ENCODE measurements at places on chromosomes 7 and 10.
A peak's percentile ranks its signal among the peaks of the same experiment; 100 is the strongest.

DNA sequence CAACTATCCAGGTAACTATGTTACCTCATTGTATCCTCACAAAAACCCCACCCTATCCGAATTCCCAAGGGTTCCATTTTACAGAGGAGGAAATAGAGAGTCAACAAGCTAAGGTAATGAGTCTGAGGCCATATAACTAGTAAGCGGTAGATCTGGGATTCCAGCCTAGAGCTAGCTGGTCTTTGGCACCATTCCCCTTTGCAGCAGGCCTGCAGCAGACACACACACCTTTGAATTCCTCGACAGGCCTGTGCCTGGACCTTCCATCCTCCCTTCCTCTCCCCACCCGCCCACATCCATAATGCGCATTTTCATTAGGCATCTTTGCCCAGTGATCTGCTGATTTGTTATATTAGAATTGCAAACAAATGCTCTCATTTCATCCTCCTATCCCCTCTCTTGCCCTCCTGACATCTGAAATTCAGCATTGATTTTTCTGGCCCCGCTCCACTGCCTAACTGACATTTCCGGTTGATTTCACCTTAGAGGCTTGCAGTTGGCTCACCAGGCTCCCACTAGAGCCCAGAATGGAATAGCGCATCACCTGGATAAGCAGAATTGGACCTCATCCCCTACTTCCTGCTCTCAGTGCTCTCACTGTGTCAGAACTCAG, 129.5 kb downstream of the PLXNA4 start:
- no peak for DNase-seq

DNA sequence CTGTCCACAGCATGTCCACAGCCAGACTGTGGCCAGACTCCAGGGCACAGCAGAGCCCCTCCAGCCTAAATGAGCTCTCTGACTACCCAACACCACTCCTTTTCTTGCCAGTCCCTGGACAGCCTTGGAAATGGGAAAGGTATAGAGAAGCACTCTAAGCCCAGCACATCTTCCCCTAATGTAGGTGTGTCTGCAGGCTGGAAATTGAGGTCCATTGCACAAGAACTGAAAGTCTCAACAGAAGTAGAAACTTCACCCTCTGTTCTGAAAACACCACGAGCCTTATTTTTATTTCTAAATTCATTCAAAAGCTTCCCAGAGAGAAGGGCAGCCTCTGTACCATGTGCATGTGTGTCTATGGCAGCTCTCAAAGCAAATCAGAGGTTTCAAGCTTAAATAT, 3.7 kb upstream of the KCNMA1 start:
- no peak for DNase-seq

DNA sequence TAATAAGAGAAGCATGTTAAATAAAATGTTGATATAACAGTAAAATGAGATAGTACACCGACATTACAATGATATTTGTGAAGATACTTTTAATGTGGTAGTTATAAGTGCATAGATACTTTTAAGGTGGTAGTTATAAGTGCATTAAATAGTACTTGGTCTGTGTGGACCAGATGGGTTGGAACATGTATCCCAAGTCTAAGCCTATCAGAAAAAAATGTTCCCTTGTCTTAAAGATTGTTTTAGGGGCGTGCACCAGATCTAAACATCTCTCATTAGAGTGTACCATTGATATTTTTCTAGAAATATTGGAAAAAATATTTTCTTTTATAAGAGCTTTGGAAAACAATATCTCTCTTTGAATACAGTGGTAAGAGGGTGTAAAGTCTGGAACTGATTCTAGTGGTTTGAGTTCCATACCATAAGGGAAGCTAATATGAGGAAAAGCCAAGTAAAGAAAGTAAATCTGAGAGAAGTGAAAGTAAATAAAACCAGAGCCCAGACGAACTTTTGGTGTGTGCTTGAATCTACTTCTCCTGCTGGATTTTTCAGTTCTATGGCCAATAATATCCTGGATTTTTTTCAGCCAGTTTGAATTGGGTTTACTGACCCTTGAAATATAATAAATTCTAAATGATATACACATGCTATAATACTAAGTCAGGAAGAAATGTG, 175.3 kb downstream of the MBL2 start:
- no peak for DNase-seq

- DNase-seq: no peak
Measured at GRCh38 chr7:38798552-38799267, 110.3 kb downstream of the VPS41 start.

GRCh38 chr7:28856656-28857055, 101.5 kb downstream of the TRIL start:
- DNase-seq: no peak

DNA sequence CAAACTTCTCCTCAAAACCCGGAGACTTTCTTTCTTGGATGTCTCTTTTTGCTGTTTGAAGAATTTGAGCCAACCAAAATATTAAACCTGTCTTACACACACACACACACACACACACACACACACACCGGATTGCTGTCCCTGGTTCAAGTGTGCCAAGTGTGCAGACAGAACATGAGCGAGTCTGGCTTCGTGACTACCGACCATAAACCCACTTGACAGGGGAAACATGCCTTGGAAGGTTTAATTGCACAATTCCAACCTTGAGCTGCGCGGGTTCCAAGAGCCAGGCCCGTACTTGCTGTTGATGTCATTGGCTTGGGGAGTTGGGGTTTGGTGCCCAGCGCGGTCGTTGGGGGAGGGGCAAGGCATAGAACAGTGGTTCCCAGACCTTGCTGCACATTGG, 1.7 kb downstream of the EGFR start:
- no peak for DNase-seq

GRCh38 chr10:130894471-130894870, 417.1 kb downstream of the TCERG1L start:
- no peak for DNase-seq

GRCh38 chr10:88759366-88760101, at the start of gene LIPN:
TSS of gene LIPN (plus strand) at chr10:88760020. CDS start at chr10:88761406, 1,386 bp downstream.
- DNase-seq: no peak

- DNase-seq: no peak
Measured at GRCh38 chr10:112532956-112533355, 85.9 kb downstream of the VTI1A start.

DNA sequence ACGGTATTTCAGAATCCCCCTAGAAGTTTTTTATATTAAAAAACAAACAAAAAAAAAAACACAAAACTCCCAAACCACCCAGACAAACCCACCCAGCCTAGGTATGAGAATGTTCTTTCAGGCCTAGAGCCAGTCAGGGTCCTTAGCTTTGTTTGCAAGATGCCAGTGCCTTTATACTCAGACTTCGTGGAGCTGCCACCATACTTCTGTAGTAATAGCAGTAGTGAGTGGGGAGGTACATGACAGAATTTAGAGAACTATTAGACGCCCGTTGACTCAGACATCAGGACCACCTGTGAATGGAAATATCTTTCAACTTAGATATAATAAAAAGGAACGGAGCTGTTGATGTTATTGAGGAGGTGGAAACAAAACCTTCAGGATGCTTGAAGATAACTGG, 138.2 kb upstream of the MKLN1 start:
- no peak for DNase-seq

- no peak for DNase-seq
Measured at GRCh38 chr7:22574754-22575520, 74.9 kb upstream of the STEAP1B start.

- DNase-seq: no peak
Measured at GRCh38 chr7:36160313-36160712, 7.3 kb downstream of the EEPD1 start.

- DNase-seq: no peak
Measured at GRCh38 chr7:112981966-112982365, 104.7 kb downstream of the GPR85 start.

GRCh38 chr10:28316696-28317095, 13.8 kb upstream of the MPP7 start:
- DNase-seq: no peak

DNA sequence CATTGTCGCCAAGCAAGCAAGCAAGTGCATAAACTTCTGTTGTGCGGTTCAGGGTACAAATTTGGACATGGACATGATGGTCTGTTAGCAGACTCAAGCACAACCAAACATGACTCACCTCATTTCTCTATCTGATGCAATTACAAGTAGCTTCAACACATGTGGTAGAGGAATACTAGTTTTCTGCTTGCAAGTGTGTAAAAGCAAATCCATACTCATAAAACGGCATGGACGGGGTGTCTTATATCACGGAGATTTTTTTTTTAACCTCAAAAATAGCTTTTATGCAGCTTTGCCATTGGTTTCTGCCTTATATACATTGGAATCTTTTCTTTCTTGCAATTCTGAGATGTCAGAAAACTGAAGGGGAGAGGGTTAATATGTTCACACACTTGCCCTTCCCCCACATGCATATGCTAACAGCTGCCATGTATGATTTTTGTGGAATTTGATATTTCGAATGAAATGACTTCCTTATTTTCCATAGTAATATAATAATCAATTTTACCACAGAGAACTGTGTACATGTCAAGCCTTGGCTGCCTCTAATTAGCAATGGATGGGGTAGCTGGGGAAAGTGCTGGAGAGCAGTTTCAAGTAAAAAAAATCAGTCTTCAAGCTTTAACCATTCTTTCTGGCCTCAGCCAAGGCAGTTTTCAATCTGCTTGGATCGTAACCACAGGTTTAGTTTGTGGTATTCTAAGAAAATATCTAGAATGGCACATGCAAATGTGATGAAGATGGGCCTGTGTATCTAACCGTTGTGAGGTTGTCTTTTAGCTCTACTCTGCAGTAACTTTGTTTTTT, 106.0 kb upstream of the PDCD4 start:
- no peak for DNase-seq

- DNase-seq: no peak
Measured at GRCh38 chr10:101164020-101164419, 32.9 kb downstream of the TLX1 start.

DNA sequence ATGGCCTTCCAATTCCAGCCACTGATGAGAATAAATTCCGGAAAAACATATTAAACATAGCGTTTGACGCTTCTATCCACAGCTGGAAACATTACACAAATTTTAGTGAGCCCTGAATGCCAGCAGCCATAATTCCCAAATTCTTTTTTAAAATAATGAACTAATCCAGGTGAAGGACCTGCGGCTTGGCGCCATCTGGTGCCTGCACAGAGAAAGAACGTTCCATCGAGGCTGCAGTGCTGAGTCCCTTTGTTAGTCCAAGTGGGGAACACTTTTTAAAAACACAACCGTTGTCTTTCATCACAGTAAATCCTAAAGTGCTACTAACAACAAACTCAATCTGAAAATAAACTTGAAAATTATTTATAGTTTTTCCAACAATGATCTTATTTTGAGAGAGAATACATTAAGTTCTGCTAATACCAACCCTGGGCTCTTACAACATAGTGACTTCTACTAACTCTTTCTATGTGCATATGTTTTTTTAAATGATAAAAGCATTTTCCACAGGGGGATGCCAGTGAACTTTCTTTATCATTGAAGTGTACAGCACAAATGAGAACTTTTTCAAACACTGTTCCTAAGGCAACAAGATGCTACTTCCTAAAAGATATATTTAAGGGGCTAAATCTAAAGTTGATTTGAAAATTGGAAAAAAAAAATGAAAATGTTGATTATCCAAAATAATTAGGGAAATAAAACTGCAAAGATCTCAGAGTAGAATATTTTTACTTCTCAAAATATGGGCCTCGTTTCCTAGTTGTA, 166.9 kb upstream of the RNF32 start:
- DNase-seq: peak; percentile 11

DNA sequence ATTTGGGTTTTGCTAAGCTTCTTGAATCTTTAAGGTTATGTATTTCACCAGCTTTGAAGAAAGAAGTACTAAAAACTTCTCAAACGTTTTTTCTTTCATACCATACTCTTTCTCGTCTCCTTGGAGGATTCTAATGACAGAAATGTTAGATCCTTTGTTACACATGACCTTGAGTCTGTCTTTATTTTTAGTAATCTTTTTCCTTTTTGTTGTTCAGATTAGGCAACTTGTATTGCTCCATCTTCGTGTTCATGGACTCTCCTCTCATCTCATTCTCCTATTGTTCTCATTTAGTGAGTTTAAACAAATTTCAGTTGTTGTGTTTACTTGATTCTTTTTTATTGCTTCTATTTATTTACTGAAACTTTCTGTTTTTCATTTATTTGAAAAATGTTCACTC, 73.7 kb downstream of the WDFY4 start:
- no peak for DNase-seq

GRCh38 chr10:20953120-20953519, 56.0 kb upstream of the NEBL start:
- no peak for DNase-seq

DNA sequence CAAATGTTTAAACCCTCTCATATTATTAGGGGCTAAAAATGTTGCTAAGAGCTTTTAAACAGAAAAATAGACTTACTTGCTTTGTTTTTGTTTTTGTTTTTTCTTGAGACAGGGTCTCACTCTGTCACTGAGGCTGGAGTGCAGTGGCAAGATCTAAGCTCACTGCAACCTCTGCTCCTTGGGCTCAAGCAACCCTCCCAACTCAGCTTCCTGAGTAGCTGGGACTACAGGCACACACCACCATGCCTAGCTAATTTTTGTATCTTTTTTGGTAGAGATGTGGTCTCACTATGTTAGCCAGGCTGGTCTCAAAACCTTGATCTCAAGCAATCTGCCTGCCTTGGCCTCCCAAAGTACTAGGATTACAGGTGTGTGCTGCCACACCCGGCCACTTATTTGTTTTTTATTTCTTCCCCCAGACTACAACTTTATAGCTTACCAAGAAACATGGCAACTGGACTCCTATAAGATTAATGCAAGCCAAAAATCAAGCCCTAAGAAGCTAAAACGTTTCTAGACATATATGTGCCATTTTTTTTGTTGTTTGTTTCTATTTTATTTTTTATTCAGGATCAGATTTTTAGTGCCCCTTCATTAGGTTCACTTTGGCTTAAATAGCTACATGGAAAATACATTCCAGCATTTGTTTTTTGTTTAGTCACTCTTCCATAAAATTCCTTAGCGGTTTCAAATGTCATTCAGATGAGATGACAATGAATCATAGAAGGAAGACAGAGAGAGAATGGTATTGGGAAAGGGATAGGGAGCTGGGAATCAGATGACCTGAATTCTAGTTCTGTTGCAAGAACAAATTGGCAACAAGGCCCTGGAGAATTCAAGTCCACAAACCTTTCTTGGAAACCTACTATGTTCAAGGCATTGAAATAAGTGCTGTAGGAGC, 163.4 kb upstream of the MKLN1 start:
- no peak for DNase-seq
